ENCODE measurements at places on chromosomes 5 and 9. TPM values are rescaled to one million over a fixed set of nuclear protein-coding genes. Genes with fewer than 3 reads are reported as not detected.

- no peaks in the 10 kb centered on the region for H3K36me3 ChIP-seq
- H3K4me1 ChIP-seq, result no peaks in the 10 kb centered on the region
- DNase-seq, result no peak
- H3K4me3 ChIP-seq, result no peak overlapping the region
- no peaks in the 10 kb centered on the region for H3K27me3 ChIP-seq
- no peak overlapping the region for H3K27ac ChIP-seq
Observed at GRCh38 chr5:19910136-19910535, 77.9 kb downstream of the CDH18 start.

- no peak for DNase-seq
- no peaks in the 10 kb centered on the region for H3K4me1 ChIP-seq
- no peak overlapping the region for H3K4me3 ChIP-seq
- H3K27ac ChIP-seq, result no peak overlapping the region
- no peaks in the 10 kb centered on the region for H3K27me3 ChIP-seq
- no peaks in the 10 kb centered on the region for H3K36me3 ChIP-seq
Observed at GRCh38 chr5:3226196-3226920, 369.3 kb upstream of the IRX1 start.

DNA sequence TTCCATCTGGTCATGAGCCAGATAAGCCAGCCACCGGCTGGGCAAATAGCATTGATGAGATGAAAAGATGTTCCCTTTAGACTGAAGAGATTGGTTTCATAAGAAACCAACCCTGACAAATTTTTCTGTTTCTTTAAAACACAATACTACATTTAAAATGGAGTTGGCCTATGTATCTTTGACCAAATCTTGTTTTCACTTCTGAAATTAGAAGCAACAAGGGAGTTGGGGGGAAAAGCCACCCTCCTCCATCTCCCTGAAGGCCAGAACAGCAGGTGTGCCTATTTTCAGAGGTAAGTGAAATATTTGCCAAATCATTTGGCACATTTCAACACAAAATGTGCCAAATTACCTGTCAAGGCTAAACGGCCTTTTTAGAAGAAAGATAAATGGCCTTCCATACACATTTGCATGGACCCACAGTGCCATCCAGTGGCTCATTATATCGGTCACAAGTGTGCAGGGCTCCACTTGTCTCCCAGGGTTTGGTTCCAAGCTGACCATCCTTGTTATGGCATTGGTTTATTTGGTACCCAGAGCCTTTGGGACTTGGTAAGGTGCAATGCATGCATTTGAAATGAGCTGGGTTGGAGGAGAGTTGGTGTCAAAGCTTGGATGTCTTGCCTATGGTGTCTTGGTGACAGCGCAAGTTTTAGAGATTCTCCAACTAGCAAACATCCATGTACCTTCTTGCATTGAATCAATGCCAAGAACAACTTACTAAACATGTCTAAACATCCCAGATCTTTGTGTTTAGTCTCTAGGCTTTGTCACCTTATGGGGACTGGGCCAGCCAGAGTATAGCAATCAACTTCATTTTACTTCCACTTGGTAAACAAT lies 372.0 kb upstream of the KIF2A start:
- no peak overlapping the region for H3K27ac ChIP-seq
- H3K4me3 ChIP-seq, result no peak overlapping the region
- no peaks in the 10 kb centered on the region for H3K36me3 ChIP-seq
- H3K27me3 ChIP-seq, result no peaks in the 10 kb centered on the region

ZFP37 gene
- total RNA-seq, result 1.1 TPM

DNA sequence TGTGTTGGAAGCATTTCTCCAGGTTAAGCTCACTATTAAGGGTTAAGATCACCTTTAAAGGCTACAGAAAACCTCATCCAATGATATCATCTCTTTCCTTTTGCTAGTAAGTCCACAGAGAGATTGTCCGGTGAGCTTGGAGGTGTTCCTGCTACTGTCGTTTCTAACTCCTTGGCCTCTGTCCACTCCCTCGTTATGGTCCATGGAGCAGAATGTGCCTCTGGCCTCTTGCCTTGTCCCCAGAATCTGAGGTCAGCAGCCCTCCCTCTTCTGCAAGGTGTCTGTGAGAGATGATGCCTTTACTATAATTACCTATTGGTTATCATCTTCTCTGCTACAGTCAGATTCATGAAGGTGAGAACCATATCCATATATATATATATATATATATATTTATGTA lies 15.0 kb downstream of the ORM2 start:
- H3K27me3 ChIP-seq, result no peaks in the 10 kb centered on the region
- DNase-seq, result no peak
- no peak overlapping the region for H3K27ac ChIP-seq
- H3K4me3 ChIP-seq, result no peak overlapping the region
- H3K36me3 ChIP-seq, result peaks cover 100% of the 10 kb centered on the region

FBN2 gene
- 0.83 TPM for total RNA-seq

DNA sequence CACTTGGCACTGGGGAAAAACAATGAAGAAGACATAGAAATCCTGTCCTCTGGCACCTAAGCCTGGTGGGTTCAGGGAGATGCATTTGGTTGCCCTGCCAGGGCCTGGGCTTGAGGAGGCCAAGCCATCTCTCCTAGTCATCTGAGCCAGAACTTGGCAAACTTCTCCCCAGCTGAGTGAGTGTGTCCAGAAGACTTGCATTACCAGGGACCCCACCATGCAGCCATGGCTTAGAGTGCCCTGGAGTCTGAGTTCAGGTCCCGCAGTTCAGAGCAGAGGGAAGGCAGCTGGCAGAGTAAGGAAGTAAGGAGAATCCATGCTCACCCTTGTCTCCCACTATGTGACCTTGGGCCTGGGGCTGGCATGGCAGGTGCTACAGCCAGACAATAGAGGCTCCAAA lies 37.4 kb upstream of the FCN1 start:
- H3K36me3 ChIP-seq, result no peaks in the 10 kb centered on the region
- no peak for DNase-seq
- H3K27me3 ChIP-seq, result peaks cover 7% of the 10 kb centered on the region
- no peak overlapping the region for H3K4me3 ChIP-seq
- H3K4me1 ChIP-seq, result no peaks in the 10 kb centered on the region
- H3K27ac ChIP-seq, result no peak overlapping the region

- DNase-seq, result no peak
- no peaks in the 10 kb centered on the region for H3K27me3 ChIP-seq
- H3K36me3 ChIP-seq, result peaks cover 26% of the 10 kb centered on the region
- no peak overlapping the region for H3K27ac ChIP-seq
- H3K4me3 ChIP-seq, result no peak overlapping the region
- H3K4me1 ChIP-seq, result no peaks in the 10 kb centered on the region
Observed at GRCh38 chr5:68303754-68304420, 88.3 kb downstream of the PIK3R1 start.

DNA sequence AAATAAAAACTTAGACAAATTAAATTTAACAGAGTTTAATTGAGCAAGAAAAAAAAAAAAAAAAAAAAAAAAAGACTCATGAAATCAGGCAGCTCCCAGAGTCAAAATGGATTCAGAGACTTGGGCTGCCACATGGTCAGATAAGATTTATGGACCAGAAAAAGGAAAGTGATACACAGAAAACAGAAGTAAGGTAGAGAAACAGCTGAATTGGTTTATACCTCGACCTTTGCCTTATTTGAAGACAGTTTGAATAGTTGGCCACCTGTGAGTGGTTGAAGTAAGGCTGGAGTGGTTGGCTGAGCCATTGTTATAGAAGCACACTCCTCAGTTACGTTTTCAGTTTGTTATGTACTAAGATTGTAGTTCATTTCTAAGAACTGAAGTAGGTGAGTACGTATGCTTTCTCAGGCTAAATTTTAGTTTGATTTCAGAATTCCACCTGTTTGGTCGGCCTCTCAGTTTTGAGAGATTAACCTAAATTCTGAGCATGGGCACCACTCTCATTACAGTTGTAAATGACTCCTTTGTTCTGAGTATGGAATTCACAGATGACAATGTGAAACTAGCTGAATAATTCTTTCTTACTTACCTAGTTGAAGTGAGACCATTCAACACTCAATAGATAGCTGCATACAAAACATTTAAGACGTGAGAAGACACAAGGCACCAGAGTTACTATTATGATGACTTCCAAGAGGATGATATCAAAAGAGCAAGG lies 149.0 kb downstream of the AOPEP start:
- H3K27me3 ChIP-seq, result no peaks in the 10 kb centered on the region
- no peak for DNase-seq
- no peaks in the 10 kb centered on the region for H3K36me3 ChIP-seq
- H3K27ac ChIP-seq, result peak overlapping the region; percentile 65

RFESD gene
- 1.7 TPM for total RNA-seq
